ENCODE measurements at places on chromosomes 11 and 22.

- no peak for DNase-seq
Observed at GRCh38 chr11:75782540-75783263, 14.1 kb downstream of the DGAT2 start.

- no peak for DNase-seq
Observed at GRCh38 chr22:45970705-45971407, 6.1 kb downstream of the WNT7B start.

GRCh38 chr11:10308201-10308954 is 3.5 kb downstream of the ADM start:
- no peak for DNase-seq

DNA sequence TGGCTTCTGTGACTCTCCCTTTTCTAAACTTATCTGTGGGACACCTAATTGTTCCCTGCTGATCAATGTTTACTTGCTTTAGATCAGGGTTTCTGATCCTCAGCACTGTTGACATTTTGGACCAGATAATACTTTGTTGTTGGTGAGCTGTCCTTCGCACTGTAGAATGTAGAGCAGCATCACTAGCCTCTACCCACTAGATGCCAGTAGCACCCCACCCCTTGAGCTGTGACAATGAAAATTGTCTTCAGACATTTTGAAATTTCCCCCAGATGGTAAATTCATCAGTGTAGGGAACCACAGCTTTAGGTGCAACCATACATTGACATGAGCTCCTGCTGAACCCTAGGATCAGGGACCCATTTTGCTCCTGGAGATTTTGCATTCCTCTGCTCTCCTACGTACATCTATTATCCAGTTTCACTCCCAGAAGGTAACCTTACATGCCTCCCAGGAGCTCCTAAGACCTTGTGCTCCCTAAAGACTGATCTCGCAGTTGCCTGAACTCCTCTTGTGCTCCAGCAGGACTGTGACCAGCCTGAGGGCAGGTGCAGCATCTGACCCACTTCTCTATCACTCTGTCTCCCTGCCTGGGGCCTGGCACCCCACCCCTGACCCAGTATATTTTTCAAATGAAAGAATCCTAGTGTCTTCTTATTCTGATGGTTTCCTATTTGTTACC is 107.8 kb downstream of the FAR1 start:
- no peak for DNase-seq

DNA sequence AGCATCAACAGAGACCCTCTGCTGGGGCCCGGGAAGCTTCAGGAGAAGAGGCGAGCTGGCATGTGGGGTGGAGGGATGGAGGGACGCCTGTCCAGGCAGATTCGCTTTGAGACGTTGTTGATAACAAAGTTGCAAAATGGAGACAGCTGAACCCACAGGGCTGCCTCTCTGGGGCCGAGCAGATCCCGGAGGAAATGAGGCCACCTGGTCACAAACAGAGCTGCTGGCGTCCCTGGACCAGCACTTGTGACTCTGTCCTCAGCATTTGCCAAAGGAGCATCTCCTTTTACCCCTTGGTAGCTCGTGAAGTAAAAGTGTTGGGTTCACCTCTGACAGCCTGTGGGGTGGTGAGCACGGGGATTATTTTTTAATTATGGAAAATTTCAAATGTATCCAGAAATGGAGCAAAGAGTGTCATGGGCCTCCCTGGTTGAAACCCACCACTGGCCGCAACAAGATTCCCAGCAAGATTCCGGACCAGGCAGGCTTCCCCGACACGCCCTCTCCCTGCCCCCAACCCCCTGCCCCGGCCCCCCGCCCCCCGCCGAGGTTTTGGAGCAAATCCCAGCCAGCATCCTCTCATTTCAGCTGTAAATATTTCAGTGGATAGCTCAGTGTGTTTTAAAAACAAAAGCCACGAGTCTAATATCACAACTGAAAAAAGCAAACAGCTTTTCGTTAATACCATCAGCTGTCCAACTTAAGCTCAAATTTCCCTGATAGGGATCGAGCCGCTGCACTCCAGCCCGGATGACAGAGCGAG is 20.3 kb downstream of the GRAMD4 start:
- DNase-seq, result no peak

GRCh38 chr11:134623711-134624110 is 211.7 kb upstream of the B3GAT1 start:
- no peak for DNase-seq

- DNase-seq, result no peak
Observed at GRCh38 chr22:37472418-37473006, 13.7 kb downstream of the MFNG start.

DNA sequence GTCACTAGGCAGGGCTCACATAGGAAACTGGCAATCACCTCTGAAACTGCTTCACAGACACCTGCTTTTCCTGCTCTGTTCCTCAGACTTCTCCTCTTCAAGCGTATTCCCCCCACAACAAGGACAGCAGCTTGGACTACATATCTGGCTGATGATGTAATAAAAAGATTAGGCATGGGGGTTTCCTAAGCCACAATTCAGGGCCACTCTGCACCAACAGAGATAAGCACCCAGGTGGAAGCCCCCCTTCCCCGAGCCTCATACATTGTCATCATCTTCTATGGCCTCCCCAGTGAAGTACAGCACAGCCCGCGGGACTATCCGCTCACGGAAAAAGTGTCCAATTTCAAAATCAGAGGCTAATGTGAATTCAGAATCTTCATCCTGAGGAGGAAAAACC is 25.0 kb upstream of the PHLDA2 start:
- no peak for DNase-seq

GRCh38 chr11:111797145-111797581 is 31.0 kb upstream of the PPP2R1B start:
- no peak for DNase-seq

GRCh38 chr11:77515063-77515462 is 41.2 kb upstream of the PAK1 start:
- no peak for DNase-seq

DNA sequence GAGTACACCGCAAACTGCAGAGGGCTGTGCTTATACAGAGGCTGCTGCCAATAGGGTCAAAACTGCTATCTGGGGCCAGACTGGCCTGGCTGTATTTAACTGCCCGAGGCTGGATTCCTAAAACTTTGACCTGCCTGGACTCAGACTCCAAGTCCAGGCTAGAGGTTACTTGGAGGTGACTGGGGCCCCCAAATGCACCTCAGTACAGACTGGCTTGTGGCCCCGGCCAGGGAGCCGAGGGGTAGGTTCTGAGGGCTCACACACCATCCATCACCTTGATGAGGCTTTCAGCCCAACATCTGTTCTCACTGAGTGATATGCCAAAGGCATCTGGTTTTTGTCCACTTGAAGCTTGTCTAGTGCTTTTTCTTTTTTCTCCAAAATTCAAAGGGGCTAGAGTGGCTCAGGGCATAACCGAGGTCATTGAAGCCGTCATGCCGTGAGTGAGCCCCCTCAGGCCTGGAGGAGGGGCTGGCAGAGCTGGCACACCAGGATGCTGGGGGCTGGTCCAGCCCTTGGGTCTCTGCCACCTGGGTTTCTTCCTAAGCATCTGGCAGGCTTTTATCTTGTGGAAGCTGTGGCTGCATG is 52.4 kb upstream of the TTLL12 start:
- no peak for DNase-seq

GRCh38 chr11:77126156-77126775 is 1.8 kb upstream of the MYO7A start:
- DNase-seq, result no peak

DNA sequence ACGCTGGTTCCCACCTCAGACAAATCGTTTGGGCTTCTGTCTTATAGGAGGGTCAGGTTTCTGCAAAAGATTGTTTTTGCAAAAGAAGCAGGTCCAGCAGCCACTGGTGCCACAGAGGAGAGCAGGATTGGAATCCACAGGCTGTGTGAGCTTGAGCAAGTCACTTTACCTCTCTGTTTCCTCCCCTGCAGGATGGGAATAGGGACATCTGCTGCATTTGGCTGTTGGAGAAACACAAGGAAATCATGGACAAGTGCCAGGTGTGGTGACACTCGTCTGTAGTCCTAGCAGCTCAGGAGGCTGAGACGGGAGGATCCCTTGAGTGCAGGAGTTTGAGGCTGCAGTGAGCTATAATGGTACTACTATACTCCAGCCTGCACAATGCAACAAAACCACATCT is 422.6 kb downstream of the MN1 start:
- DNase-seq, result no peak

DNA sequence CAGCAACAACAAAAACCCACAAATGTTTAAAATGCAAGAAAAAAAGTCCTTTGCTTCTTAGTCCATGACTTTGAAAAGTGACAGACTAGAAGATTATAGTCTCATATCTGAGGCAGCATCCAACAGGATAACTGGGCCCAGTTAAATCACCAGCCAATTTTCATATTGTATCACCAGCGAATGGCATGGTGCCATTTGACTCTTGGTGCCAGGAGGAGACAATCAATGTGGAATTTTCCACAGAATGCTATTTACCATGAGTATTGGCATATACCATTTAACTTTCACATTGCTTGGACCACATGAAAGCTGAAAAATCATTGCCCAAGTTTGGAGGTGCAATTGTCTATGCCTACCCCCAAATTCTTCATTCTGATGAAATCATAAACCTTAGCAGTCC is 255.5 kb downstream of the TENM4 start:
- DNase-seq, result no peak

DNA sequence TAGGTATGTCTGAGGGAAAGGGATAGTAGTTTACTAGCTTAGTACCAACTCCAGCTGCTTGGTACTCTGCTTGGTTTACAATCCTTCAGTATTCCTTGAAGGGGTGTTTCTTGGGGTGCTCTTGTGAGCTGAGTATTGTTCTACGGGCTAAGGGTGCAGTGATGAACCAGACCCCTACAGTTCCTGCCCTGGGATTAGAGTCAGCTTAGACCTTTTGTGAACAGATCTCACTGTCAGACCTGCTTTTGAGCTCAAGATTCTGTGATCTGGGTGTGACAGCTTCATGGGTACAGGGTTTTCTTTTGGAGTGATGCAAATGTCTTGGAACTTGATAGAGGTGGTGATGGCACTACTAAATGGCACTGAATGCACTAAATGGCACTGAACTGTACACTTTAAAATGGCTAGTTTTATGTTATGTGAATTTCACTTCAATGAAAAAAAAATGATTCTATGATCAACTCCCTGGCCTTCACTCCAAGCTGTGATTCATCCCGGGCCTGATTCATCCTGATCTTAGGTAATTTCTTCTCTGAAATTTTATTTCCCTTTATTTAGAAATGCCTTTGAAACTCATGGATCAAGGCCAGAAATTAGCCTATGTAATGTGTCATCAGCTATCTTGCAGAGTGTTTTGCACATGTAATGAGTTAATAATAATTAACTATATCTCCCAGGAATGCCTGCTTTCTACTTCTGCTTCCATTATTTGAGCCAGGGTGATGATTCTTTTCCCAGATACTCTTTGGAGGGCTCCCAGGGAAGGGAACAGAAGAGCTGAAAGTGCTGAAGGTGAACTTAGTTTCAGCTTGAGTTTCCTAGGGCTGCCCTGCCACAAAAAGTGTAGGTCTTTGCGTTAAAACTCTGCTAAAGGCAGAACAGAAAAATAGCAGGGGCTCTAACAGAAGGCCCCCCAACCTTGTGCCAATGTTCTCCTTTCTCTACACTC is 87.9 kb downstream of the NCAM1 start:
- DNase-seq, result no peak

DNA sequence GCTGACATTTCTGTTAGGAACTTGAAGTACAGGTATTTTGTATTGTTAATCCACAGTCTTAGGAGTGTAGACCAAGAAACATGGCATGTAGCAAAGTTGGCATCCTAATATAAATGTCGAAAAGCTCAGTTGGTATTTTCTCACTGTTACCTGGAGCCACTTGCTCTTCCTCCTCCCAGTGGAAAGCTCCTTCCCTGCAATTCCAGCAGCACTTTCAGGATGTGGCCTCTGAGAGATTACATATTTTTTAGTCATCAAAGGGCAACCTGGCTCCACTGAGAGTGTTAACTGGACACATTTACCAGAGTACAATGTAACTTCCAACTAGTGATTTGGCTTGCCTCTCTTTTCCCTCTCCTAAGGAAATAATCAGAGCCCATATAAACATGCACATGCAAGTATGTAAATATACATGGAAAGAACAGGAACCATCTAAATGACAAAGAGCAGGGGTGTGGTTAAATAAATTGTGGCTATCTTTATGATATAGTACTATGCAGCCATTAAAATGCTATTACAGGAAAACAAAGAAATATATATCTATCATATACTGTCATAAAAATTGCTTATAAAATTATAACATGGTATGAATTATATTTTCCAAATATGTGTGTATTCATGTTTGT is 14.3 kb upstream of the EED start:
- no peak for DNase-seq

DNA sequence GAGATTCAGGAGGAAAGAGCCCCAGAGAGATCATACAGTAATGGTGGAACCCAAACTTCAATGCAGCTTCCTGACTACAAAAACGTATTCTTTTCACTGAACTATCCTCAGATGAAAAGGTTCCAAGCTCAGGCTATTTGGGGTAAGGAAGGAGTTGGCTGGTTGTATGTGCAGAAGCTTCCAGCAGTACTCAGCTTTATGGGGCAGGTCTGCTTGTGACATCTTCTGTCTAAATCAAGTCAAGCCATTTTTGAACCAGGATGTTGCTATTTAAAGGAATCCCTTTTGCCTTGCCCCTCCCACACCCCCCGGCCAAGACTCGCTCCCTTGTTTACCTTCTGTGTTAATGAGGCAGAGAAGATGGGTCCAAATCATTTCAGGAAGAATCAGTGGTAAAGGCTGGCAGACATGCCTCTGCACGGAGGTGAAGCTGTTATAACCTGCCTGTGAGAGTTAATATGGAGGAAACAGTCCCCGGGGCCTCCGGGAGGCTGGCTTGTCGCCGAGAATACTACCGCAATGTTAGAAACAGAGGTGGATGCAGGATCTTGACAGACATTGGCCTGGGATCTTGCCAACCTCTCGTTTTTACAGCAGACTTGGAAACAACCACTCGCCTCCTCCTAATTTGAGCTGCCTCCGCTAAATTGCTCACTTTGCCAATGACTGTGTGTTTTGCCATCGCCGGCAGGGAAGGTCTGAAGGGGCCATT is 45.4 kb downstream of the TIMP3 start:
- no peak for DNase-seq

GRCh38 chr11:103499710-103500340 is 390.6 kb downstream of the DYNC2H1 start:
- DNase-seq, result no peak

DNA sequence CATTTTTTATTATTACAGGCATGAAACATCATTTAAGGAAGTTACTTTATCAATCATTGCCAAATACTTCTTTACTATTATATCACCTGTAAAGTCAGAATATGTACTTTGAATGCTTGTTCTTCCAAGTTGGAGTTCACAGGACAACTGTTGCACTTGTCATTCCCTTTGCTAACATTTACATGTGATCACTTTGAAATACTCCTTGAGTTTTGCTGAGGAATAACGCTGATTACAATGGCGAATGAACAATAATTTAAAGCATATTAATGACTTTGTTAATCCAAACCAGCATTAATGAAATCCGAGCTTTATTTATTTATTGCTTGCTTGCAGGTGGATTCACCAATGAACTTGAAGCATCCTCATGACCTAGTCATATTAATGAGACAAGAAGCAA is 20.2 kb downstream of the TTC17 start:
- DNase-seq, result no peak

GRCh38 chr11:15901790-15902189 is 454.6 kb downstream of the SOX6 start:
- no peak for DNase-seq

- DNase-seq, result no peak
Observed at GRCh38 chr11:88354912-88355311, 17.4 kb upstream of the CTSC start.

GRCh38 chr22:23504516-23504915 is 75.6 kb downstream of the IGLL1 start:
- DNase-seq, result no peak

Data from stimulated activated CD4-positive, alpha-beta T cell treated with anti-CD3 and anti-CD28 coated beads, Interleukin-1b, Interleukin-23, amount 100 ng/mL, for 1 hour (primary cell).